ENCODE measurements at places on chromosomes 5 and 9.

DNA sequence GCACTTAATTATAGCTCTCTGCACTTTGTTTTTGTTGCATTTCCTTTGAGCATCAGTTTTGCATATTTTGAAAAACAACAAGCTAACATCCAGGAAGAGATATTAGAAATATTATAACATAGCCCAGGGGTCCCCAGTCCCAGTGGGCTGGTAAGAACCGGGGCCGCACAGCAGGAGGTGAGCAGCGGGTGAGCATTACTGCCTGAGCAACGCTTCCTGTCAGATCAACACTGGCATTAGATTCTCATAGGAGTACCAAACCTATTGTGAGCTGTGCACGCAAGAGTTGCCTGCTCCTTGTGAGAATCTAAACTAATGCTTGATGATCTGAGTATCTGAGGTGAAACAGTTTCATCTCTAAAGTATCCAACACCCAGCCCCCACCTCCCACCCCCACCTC, 675.9 kb upstream of the ZNF608 start:
- DNase-seq: no peak

GRCh38 chr9:505741-506059, 291.0 kb downstream of the DOCK8 start:
- DNase-seq: no peak

DNA sequence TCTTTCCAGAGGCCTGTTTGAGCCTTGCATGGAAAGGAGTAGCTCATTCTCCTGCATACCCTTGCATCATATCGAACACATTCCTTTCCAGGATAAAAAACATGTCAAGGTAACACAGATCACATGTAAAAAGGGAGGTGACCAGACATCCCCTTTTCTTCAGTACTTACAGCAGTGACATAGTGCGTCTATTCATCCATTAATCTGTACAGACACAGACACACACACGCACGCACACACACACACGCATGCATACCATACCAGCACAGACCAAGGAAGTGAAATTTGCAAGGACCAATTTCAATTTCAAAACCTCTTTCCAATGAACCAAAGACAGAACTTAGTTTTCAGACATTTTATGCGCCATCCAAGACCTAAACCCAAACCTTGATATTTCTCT, 256.0 kb downstream of the PAPPA start:
- no peak for DNase-seq

DNA sequence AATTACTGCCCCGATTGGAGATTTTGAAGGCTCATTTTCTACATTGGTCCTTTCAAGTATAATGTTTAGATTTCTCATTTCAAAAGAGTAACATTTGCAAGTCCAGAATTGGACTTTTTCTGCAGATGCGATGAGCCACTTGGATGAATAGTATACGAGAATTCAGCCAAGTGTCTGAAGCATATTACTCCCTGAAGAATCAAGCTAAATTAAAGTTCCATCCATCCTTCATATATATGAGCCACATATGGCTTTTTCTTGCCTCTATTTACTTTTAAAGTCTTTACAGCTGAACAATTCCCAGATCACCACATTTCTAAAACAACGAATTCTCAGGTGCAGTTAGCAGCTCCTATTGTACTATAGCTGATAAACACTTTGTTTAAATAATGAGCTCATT, 288.7 kb downstream of the CEMIP2 start:
- DNase-seq: no peak

DNA sequence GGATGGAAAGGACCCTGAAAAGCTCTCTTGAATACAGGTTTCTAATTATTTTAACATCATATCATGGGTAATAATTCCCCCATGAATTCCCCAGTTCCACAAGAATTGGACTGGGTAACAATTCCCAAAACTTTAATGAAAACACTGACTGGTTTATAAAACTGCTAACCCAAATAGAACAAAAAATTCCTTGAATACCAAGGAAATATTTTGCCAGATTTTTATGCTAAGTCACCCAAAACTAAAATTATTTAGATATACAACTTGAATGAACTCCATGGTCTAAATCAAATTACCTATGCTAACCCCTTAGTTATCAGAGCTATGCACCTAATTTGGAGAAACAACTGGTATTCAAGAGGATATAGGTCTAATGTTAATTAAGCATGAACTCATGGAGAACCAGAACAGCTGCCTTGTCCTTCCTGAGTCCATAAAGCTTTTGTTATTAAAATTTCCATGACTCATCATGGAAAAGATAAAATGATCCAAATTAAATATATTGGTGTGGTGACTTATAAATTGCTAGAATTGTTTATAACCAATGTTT, 164.9 kb upstream of the TUT7 start:
- DNase-seq: no peak

DNA sequence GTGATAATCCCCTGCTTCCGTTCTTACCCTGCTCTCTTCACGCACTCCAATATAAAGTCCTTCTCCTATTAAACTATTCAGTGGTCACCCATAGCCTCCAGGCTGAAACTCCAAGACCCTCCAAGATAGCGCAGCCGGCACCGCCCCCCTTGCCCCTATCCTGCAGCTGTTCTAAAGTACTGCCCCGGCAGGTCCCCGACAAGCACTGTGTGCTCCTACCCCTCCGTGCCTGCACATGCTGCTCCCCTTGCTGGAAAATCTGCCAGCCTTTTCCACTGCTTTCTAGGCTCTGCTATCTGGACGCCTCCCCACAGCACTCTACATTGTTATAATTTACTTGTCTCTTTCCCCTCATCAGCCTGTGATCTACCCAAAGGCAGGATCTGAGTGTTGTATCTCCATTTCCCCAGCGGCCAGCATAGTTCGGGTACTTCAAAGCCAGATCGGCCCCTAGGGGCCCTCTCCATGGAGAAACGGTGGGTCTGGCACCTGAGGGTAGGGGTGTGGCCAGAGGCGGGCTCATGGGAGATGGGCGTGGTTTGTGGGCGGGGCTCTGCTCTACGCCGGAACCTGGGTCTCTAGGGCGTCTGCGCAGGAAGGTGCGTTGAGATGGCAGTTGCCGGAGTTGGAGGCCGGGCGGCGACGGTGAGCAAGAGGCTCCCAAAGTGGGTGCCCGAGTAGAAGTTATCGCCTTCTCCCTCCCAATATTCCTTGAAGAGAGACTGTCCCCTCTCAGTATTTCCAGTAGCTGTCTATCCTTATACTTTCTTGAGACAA, 83.5 kb upstream of the RUSC2 start:
- DNase-seq: no peak

DNA sequence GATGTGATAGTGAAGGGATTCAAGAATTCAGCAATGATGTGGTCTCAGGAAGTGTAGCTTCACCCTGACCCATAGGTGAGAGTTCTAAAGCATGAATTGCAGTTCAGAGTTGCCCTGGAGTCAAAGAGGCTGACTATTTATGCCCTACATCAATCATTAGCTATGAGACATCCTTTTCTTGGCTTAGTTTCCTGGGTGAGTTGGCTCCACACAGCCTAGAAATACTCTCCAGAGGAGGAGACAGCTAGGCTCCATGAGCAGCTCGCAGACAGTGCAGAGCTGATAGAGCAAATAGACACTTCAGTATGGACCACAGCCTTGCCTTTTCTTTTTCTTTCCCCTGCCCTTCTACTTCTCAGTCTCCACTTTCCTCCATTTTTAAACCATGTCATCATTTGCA, 1651.8 kb downstream of the MAT2B start:
- no peak for DNase-seq

DNA sequence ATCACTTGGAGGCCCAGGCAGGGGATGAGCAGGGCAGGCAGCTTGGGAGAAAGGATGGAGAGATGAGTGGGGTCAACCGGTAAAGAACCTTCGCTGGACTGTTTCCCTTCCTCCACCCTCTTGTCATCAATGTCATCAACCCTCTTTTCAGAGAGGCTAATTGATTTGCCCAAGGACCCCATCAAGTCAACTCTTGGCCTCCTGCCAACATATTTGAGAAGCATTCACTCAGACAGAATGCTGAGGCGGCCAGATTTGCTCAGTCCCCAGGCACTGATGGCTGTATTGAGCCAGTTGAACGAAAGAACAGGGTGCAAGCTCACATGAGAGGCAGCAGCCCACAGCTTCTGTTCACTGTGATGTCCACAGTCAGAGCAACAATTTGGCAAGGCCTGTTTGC, 193.5 kb downstream of the RFK start:
- no peak for DNase-seq

- no peak for DNase-seq
Observed at GRCh38 chr5:32357658-32358057, 44.9 kb upstream of the MTMR12 start.

DNA sequence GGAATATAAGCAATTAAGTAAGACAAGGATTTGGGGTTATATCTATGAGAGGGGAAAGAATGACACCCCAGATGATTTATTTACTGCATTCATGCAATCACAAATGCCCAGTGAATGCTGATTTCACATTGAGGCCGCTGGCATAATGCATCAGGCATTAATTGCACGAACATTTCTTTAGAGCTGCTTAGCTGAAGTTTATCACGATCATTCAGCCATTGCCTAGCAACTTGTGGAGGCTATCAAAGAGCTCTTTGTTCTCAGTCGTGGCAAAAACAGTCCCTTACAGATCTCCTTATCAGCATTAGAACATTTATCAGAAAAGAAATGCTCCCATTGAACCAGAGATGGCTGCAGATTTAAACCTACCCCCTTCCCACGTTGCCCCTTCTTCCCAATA, 88.7 kb upstream of the PRRC1 start:
- DNase-seq: no peak

GRCh38 chr9:114343471-114344187, 14.0 kb downstream of the ORM2 start:
- DNase-seq: no peak

- DNase-seq: no peak
Observed at GRCh38 chr9:36778682-36779081, 206.0 kb downstream of the MELK start.

DNA sequence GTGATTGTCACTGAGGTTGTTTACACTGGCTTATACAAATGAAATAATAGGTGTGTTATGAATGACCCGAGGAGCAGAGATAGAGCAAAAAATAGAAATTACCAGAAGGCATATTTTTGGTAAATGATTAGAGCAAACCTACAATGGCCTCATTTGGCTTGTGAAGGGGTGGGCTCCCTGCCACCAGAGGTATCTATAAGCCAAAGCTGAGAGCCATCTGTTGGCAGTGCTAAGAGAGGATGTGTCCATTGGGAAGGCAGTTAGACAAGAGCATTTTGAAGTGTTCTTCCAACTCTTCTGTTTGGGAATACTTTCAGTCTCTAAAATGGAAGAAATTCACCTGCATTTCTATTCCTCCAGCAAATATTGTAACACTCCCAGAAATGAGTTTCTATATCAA, 10.6 kb downstream of the NIPAL4 start:
- DNase-seq: no peak

- DNase-seq: no peak
Observed at GRCh38 chr9:79387101-79387835, 184.5 kb upstream of the TLE4 start.

DNA sequence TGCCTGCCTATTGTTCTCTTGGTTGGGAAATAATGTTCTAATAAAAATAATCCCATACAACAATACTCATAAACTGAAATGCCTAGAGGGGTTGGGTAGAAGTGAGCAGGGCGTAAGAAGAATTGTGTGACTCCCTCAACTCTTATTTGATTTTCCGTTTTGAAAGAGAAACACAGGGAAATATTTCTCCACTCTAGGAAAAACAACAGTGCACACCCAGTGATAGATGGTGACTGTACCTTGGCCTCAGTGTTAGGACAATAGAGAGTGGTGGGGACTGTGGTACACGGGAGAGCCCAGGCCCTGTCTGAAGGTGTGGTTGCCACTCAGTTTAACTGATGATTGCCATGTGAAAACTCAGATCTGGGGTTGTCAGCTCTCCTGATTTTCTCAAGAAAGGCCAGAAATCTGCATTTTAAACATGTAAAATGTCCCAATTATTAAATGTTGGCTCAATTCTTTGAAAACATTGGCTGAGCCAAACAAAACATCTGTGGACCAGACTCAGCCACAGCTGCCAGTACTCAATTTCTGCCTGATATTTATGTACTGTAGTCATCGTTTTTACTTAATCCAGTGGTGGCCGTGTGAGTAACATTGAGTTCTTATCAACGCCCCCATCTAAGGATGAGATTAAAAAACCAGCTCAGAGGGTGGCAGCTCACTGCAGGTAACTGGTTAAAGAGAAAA, 103.8 kb upstream of the ZNF618 start:
- DNase-seq: peak; percentile 24
